ENCODE measurements at places on chromosomes 16 and 17.

DNA sequence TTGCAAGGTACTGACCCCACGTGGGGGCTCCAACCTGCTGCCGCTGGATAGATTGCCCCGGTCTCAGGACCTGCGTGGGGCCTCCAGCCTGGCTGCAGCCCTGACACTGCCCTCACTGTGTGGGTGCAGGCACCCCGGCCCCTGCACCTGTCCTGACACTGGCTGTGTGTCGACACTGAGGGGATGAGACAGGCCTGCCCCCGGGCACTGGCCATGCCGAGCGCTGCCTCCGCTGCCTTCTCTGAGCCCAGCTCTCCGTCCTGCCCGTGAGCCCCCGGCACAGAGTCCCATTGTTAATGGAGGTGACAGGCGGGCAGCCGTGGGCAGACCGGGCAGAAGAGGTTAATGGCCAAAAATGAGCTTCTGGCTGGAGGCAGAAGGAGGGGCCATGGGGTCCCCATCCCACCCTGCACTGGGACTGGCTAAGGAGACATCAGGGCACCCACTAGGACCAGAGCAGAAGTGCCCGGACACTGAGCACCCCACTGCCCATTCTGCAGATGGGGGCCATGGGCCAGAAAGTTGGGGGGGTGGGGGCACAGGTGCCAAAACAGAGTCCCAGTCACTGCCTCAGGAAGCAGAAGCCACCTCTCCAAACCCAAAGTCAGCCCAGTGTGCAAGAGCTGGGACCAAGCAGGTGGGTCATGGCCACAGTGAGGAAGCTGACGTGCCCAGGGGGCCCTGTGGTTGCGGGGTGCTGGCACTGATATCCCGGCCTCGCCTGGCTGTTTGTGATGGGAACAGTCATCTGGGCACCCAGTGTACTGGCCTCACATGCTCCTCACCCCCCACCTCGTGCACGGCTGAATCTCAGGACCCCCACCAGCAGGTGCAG is 2.5 kb upstream of the PRR35 start:
- no peak for DNase-seq

- no peak for DNase-seq
These were observed 320.8 kb downstream of the FOXL1 start for GRCh38 chr16:86899151-86899550.

- no peak for DNase-seq
These were observed 231.8 kb upstream of the MON1B start for GRCh38 chr16:76959166-76959565.

GRCh38 chr17:60354223-60354622 is 37.7 kb downstream of the USP32 start:
- peak; percentile 14 for DNase-seq

DNA sequence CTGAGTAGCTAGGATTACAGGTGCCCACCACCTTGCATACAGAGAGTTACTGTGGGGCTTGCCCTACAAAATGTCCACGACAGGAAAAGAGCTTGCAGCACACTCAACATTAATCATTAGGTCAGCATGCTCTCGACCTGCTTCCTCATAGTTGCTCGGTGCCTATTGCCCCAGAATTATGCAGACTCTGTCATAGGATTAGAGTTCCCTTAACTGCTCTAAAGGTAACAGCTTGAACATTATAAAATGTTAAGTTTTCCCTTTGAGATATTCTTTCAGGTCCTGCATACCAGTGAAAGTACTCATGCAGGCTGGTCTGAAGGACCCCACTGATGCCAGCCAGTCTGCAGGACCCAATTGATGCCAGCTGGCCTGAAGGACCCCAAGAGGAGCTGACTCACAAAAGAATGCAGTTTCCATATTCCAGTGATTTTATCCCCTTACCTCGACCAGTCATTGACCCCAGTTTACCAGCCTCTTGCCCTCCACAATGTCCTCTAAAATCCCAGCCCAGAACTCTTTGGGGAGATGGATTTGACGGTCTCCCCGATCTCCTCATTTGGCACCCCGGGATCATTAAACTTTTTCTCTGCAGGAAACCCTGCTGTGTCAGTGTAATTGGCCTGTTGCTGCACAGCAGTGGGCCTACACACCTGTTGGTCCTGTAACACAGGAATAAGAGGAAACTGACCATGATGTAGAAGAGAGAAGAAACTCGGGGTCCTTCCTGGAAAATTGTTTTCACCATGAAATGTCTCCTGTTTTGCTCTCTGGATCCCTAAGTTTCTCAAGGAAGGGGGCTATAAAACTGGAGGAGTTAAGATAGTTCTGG is 10.6 kb downstream of the ICAM2 start:
- no peak for DNase-seq

GRCh38 chr16:51114382-51114781 is 36.7 kb downstream of the SALL1 start:
- DNase-seq, result no peak

GRCh38 chr17:6573982-6574686 is 17.8 kb upstream of the PITPNM3 start:
- no peak for DNase-seq

GRCh38 chr17:64343833-64344637 is 46.6 kb downstream of the PECAM1 start:
- DNase-seq, result no peak

GRCh38 chr16:56041556-56042140 is 149.6 kb upstream of the GNAO1 start:
- no peak for DNase-seq

GRCh38 chr17:77916703-77917481 is 41.6 kb upstream of the TNRC6C start:
- peak; percentile 65 for DNase-seq

DNA sequence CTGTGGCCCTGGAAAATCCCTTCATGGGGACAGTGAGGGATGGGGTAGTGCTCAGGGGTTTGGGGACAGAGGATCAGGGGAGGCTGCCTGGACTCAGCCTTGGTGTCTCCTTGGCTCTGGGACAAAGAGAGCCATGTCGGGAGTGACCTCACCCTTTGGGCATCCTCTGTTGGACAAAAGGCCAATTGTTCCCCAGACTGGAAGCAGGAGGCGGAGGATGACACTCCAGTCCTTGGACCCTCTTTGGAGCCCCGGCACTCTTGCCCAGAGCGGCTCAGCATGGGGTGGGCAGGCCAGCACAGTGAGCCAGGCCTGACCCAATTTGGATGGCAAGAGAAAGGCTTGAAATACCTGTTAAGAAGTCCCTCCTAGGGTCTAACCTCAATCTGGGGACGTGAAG is 39.4 kb upstream of the PHB1 start:
- no peak for DNase-seq

DNA sequence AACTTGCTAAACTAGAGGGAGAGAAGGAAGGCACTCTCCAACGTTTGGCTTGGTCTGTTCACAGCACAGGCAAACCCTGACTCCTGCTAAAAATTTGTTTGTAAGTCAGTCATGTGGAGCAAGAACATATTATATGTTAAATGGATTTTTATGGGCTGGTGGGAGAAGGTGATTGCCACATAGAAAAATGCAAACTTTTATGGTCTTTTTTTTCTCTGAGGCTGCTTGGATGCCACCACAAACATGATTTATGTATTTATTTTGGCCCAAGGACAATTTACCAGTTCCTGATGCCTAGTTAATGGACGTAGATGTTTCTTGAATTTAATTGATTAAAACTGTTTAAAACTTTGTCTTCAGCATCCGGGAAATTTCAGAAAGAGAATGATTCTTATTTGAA is 274.2 kb upstream of the MYOCD start:
- no peak for DNase-seq

DNA sequence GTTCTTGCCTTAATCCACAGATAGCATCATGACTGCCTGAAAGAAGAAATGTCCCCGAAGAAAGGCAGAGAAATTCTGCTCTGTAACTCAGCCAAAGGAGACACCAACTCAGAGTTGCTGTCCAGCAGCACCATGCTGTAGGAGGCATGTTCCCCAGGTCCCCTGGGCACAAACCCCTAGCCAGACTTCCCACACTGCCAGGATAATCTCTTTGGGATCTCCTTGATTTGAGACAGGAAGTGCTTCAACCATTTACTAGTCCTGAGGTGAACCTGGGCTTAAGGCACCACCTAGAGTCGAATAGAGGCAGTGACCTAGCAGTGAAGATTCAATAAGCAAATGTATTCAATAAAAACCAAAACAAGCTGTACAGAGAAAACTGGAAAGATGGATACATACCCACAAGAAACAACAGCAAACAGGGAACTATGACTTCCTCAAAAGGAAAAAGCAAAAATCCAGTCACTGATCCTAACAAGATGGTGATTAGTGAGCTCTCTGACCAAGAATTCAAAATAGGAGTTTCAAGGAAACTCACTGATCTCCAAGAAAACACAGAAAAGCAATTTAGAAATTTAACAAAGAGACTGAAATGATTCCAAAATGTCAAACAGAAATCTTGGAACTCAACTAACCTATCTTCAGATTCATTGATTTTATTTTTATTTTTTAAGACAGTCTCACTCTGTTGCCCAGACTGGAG is 5.7 kb downstream of the OR4D2 start:
- DNase-seq, result peak; percentile 36

- DNase-seq, result no peak
These were observed 22.6 kb downstream of the COG1 start for GRCh38 chr17:73215447-73215846.

- DNase-seq, result no peak
These were observed 161.8 kb downstream of the RPTOR start for GRCh38 chr17:80706463-80706867.

GRCh38 chr17:29586676-29587469 is 2.6 kb downstream of the GIT1 start:
- DNase-seq, result no peak

- no peak for DNase-seq
These were observed 29.4 kb upstream of the MTSS2 start for GRCh38 chr16:70715055-70715858.

- DNase-seq, result no peak
These were observed 17.6 kb upstream of the MAF start for GRCh38 chr16:79618041-79618691.

- no peak for DNase-seq
These were observed 115.6 kb upstream of the CDH5 start for GRCh38 chr16:66250686-66251431.

GRCh38 chr16:21620592-21620991 is 21.2 kb downstream of the METTL9 start:
- DNase-seq, result no peak

DNA sequence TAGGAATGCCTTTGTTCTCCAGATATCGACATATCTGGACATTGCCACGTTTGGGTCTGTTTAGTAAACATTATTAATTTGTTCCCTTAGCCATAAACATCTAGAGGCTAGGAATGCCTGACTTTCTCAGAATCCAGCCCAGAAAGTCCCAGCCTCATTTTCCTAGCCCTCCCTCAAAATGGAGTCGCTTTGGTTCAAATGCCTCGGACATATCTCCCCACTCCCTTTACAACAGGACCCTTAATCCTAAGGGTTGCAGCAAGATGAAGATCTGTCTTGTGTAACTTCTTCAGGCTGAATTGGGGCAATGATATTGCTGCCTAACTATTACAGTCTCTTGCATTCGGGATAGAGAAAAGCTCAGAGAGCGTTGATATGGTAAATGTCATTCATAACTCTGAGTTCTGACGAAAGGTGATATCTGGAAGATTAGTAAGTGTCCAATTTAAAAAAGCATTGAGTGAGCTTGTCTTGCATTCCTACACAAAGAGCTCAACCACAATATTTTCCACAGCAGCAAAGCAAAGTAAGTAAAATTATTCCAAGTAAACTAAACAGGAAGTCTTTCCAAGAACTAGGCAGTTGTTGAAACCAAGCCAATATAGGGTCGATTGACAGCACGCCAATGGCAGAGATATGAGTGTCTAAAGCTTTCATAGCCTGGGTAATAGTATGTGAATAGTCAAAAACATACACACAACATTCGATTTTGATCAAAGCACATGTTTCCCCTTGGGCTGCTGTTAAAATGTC is 46.0 kb upstream of the ARL4D start:
- DNase-seq, result no peak

GRCh38 chr17:1122533-1123392 is 57.0 kb downstream of the ABR start:
- DNase-seq, result no peak

DNA sequence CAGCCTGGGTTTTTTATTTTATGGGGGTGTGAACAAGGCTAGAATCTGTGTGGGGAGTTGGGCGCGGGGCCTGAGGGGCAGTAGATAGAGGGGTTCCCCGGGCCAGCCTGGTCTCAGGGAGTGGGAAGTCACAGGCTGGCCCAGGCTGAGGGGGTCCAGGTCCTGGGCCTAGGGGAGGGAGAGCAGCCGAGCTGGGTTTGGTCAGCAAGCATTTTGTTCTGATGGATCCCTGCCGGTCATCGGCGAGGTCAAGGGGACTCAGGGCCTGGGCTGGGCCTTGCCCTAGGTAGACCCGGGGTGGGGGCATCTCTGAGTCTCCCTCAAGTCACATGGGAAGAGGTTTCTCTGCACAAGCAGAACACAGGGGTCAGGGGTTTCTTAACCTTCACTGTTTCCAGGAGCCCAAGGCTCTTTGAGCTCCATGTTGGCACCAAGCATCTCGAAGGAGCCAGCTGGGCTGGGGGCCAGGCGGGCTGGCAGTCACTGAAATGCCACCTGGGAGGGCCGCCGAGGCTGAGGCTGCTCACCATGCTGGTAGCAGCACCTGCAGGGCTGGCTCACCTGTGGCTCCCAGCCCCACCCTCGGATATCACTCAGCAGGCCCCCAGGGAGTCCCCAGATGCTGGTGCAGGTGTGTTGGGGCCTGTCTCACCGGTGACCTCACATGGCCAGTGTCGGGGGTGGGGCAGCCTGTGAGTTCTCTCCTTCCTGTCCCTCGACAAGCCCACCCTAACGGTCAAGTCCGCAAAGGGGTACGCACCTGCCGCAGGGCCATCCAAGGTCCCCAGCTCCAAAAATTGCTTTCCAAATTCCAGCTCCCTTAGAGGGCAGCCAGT is 41.0 kb downstream of the SLC7A5 start:
- DNase-seq, result no peak

DNA sequence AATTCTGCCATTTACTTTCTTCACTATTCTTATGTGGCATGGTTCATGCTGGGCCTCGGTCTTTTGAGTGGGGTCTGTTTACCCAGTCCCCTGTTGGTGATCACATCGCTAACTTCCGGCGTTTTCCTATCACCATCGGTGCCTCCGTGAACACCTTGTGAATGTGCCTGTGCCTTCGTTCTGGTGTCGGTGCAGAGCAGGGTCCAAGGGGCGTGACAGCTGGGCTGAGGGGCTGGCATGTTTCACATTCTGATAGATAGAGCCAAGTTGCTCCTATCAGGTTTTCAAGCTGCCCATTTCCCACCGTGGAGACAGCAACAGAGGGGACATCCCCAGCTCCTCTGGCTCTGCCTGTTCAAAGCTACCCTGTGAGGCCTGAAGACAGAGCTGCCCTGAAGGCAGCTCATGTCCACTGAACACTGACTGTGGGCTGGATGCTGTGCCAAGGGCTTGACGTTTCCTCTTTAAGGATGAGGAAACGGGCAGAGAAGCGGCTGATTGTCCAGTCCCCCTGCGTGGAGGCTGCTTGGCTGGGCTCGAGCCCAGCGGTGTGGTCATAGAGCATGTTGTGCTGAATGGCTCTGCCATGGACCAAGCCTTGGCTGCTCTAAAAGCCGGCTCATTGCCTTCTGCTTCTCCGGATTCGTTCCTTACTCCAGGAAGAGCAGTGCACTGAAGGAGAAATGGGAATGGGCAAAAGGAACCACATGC is 17.0 kb downstream of the DHODH start:
- DNase-seq, result no peak
